ENCODE measurements at places on chromosomes 1 and 21. TPM values are rescaled to one million over a fixed set of nuclear protein-coding genes. Genes with fewer than 3 reads are reported as not detected.

DNA sequence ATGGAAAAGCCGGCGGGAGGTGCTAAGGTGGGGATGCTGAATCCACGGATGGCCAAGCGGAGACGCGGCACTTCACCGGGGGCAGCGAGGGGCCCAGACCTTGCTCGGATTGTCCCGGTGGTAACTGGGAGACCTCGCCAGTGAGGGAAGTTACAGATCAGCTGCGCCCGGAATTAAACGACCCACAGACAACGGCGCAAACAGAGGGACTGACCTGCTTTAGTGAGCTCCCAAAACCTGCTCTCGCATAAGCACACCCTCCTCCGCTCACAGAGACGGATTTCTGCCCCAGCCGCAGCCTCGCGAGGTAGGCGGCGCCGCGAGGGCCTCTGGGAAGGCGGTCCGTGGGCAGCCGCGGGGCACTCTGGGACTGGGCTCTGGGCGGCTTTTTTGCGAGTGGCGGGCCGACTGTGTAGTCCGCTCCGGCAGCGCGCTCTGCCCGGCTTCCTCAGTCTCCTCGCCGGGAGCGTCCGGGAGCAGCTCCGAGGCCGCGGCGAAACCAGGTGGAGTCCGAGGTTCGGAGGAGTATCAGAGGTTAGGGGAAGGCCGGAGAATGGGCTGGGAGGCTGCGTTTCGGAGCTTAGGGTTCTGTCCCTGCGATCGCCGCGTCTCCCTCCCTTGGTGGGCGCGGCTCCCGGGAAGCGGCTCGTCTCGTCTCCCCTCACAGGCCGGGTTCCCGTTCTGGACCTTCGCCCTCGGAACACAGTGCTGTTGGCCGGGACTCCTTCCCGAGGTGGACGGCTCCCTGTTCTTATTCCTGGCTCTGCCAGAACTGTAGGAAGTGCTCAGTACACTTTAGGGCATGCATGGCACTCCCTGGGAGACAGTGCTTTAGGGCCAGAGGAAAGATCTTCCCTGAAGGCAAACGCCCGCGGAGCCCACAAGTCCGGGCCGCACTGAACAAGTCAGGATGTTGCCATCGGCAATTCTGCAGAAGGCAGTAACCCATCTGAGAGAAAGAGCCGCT, at the start of gene EXO5:
EXO5 (plus strand) TSS at position 393 of the 967 bp plus-strand sequence. CDS start 5,778 bp downstream, outside the sequence.
- peak; percentile 77 for DNase-seq

DNA sequence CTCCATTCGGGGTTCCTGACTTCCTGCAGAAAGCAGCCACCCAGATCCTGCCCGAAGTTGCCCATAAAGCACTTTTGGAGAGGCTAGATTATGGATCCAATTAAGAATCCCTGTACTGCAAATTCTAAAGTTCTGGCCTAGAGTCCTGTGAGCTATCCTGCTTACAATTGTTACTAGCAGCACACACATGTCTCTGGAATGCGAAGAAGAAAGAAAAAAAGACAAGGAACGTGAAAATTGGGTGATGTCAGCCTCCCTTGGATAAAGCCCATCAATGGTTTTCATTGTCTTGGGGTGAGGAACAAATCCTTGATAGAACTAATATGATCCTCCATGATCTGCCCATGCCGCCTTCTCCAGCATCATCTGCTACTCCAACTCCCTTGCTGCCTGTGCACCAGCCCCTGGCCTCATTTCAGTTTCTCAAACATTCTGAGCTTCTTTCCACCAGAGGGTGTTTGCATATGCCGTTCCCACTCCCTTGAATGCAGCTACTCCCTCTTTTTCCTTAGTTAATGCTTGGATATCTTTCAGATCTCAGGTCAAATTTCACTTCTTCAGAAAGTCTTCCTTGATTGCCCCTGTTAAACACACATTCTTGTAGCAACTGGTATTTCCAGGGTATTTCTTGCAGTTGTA, 94.0 kb downstream of the ST6GALNAC5 start:
- no peak for DNase-seq

DNA sequence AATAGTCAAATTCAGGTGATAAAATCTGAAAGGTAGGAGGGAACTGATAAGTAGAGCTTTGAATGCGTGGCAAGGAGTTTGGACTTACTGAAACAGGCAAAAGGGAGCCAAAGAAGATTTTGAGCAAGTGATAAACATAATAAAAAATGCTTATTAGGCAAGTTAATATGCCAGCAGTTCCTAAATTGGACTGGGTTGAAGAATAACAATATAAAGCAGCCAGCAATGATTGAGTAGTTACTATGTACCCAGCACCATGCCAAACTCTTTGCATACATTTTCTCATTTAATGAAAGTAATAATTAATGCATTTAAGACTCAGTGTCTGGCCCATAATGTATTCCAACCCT, 23.8 kb upstream of the AHCYL1 start:
- no peak for DNase-seq

- DNase-seq, result peak; percentile 73
These were observed 3.2 kb downstream of the RAP1GAP start for GRCh38 chr1:21665711-21666575.

DNA sequence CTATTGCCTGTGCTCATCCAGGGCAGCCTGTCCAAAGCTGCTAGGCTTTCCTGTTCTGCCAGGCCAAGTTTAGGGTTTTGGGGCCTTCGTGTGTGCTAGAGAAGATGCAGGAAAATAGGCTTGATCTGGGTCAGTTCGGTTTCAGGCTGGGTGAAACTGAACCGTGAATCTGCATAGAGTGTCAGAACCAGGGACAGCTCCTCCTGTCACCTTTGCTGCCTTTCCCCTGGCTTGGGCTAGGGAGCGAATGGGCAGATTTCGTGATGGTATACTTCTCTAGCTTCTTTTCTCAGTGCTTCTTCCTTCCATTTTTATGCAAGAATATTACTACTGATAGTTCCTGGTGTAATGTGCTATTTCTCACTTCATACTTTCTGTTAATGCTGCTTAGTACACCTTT, 6.0 kb upstream of the AGO1 start:
- DNase-seq, result no peak

- no peak for DNase-seq
These were observed 29.7 kb downstream of the LRP8 start for GRCh38 chr1:53298045-53298637.

GRCh38 chr1:204390751-204391466, 20.7 kb downstream of the PPP1R15B start:
- no peak for DNase-seq

DNA sequence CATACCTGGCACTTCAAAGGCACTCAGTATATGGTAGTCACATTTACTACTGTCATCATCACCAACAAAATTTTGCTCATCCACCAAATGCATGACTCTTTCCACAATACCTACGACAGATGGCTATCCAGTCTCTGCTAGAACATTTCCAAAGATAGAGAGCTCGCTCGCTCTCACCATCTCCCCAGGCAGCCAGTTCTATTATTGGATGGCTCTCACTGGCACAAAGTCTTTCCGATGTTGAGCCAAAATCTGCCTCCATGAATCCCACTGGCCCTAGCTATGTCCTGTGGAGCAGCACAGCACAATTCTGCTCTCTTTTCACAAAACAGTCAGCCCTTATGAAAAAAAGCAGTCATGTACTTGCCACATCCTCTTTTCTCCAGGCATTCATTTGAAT, 102.1 kb downstream of the DAB1 start:
- DNase-seq, result peak; percentile 80

GRCh38 chr21:17658931-17659330, 46.2 kb upstream of the BTG3 start:
- DNase-seq, result no peak

GRCh38 chr1:84997667-84998600, 1.0 kb upstream of the MCOLN2 start:
- DNase-seq, result no peak

- DNase-seq, result no peak
These were observed 31.7 kb downstream of the ELK4 start for GRCh38 chr1:205600085-205600484.

DNA sequence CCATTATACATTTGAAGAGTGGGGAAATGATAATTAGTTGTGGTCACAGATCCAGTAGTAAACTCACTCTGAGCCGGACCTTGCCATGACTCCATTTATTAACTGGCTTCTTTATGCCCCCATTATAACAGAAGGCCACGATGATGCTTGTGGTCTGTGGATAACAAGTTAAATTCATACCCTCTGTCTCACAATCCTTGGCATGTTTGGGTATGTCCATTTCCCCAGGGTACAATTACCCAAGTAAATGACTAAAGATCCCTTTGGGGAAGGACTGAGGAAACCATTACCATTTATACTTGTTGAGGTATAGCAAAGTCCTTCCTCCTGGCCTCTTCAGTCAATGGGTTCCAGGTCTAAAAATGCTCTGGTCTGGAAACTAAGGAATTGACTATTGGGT, 7.3 kb upstream of the USP1 start:
- DNase-seq, result no peak

DNA sequence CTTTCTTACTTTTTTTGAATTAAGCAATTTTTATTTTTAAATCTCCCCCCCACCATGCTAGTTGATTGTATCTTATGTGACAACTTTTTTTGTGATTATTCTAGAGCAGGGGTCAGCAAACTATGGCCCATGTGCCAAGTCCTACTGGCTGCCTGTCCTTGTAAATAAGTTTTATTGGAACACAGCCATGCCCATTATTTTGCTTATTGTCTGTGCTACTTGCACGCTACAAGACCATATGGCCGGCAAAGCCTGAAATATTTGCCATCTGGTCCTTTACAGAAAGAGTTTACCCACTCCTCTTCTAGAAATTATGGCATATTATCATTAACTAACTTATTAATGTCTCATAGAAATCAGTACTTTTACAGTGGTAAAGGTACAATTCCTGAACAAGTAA, 51.7 kb downstream of the AK5 start:
- no peak for DNase-seq

DNA sequence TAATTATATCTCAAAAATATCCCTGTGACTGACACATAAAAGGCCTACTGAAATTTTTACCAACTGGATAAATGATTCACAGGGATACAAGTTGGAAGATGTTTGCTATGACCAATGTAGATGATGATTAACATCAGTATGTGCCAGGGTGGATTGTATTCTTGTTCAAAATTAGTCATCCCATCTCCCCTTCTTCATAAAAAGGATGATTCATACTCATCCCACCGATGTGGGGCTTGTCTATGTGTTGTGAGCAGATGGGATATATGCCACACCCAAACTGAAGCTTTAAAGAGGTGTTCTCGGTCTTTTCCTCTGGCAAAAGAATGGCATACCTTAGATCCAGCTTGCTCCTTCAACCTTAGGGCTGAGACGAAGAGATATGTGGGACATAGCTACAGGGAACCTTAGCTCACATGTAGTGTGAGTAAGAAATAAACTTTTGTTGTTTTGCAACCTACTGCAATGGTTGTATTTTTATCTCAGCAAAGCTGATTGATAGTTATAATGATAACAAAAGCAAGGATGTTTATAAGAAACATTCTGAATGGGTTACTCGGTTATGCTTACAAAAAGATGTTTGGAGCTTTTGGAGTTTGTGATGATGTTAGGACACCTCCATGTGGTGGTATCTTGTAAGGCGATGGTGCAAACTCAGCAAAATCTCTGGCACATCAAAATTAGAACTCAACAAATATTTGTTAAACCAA, 29.4 kb downstream of the SPATA17 start:
- peak; percentile 3 for DNase-seq

- DNase-seq, result peak; percentile 71
These were observed 39.8 kb downstream of the DIP2A start for GRCh38 chr21:46498335-46499050.

- DNase-seq, result no peak
These were observed 45.1 kb downstream of the FYB2 start for GRCh38 chr1:56774067-56774609.

DNA sequence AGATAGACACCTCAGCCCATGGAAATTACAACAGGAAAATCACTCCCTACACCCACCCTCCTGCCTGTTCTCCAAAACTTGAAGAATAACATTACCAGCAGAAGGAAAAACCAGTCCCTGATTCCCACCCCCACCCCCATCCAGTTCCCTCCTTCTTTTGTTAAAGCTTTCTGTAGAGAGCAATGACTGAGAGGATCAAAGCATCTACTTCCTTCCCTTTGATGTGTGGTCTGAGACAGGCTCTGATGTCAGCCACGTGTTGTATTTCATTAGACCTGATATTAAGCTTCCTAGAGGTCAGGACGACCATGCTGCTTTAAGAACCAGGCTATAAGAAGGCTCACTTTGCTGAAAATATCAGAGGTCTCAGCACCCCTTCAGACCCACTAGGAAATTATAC, 73.9 kb upstream of the HAO2 start:
- no peak for DNase-seq

GRCh38 chr1:28663871-28664470, 4.6 kb upstream of the GMEB1 start:
- DNase-seq, result peak; percentile 88

DNA sequence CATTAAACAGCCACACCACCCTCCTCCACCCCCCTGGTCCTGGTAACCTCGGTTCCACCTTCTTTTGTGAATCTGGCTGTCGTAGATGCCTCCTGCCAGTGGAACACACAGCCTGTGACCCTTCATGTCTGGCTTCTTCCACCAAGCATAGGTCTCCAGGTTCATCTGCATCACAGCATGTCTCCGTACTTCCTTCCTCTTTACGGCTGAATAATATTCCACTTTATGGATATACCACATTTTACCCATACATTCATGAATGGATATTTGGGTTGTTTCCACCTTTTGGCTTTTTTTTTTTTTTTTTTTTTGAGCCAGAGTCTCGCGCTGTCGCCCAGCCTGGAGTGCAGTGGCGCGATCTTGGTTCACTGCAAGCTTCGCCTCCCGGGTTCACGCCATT, 11.8 kb upstream of the CALML6 start:
- DNase-seq, result no peak

DNA sequence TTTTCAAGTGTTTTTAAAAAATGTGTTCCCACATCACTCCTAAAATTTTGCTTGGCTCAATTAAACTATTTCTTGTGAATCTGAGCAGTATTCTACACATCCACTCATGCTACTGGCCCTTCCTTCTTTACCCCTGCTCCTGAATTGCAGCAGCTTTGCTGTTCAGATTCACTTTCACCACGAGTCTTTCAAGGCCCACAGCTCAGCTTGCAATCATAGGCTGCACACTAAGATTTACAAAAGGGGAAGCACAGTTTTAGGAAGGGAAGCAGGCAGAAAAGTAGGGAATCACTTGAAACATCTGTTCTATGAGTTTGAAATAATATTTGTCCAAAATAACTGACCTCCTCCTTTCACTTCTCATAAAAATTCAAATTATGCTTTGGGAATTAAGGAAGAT, 70.9 kb upstream of the EDEM3 start:
- no peak for DNase-seq

The FCRLA gene
- not detected for total RNA-seq

The ACOT11 gene
- 6.4 TPM for total RNA-seq

The LRRC71 gene
- total RNA-seq, result 0.64 TPM

The CD48 gene
- total RNA-seq, result 0.45 TPM

The TNNT2 gene
- not detected for total RNA-seq

The SPRR2F gene
- total RNA-seq, result not detected

The PGLYRP4 gene
- not detected for total RNA-seq

The TMEM269 gene
- total RNA-seq, result 0.64 TPM

The SLC1A7 gene
- not detected for total RNA-seq

The KIRREL1 gene
- total RNA-seq, result 21.5 TPM

The UBE2U gene
- total RNA-seq, result not detected

The WNT4 gene
- 3.7 TPM for total RNA-seq

The AZIN2 gene
- 8.7 TPM for total RNA-seq

All from cerebellum (tissue), 4 donors.